ENCODE measurements at places on chromosomes 11 and 22.

GRCh38 chr11:69265210-69265609, 28.7 kb upstream of the MYEOV start:
- DNase-seq, result no peak

DNA sequence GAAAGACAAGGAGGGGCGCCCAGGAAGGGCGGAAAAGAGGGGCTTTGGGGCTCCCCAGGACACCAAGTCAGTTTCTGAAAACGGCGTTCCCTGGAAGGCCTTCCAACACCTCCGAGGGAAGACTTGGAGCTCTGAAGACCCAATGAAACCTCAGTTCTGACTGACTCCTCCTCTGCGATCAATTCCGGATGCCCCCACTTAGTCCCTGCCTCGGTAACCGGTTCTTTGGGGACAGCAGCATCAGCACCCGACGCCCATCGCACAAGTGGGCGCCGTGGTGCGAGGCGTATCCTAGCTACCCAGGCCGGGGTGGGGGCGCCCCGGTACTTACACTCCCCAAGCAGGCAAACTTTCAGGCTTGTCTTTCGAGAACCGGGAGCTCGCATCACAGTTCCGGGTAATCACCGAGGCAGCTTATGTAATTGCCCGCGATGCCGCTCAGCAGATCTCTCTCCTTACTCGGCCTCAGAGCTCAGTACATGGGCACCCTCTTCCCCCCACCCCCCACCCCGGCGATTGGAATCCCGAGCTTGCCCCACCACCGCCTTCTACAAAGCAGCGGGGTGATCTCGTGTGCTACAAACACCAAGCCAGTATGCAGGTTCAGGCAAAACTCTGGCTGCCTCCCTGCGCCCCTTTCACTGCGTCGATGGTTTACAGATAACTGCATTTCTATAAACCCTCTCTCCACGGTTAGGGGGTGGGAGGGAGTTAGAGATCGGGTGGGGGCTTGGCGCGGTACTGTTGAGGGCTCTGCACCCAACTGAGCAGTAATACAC, 2.0 kb downstream of the TENM4 start:
- no peak for DNase-seq

GRCh38 chr11:12051287-12051662, 42.8 kb upstream of the DKK3 start:
- no peak for DNase-seq

- no peak for DNase-seq
Observed at GRCh38 chr11:63573881-63574855, 11.0 kb upstream of the PLAAT2 start.

- DNase-seq, result no peak
Observed at GRCh38 chr11:126332221-126332711, 23.2 kb upstream of the ST3GAL4 start.

DNA sequence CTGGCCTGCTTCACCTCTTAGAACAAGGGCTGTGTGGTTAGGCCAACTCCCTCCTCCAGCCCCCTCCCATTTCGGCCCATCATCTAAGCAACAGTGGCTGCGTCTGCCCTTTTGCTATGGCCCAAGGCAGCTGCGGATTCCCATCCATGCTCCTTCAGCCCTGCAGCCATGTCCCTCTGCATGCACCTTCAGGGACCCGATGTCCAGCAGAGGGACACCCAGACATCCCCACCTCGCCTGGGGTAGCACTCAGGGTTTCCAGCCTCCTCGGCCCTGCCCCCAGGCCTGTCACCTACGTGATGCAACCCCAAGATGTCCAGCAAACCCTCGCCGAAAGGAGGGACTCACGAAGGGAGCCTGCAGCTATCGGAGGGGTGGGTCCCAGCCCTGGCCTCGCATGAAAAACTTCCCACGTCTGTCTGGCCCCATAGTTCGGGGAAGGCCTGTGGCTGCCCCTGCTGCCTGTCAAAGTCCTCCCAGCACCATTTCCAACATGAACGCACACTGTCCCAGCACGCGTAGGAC, 194.4 kb downstream of the CTTN start:
- DNase-seq, result no peak

- no peak for DNase-seq
Observed at GRCh38 chr11:130801333-130802122, 114.8 kb downstream of the SNX19 start.

GRCh38 chr22:50418624-50419023, 56.2 kb downstream of the SBF1 start:
- no peak for DNase-seq

- no peak for DNase-seq
Observed at GRCh38 chr11:77155082-77155475, 27.0 kb downstream of the MYO7A start.

- DNase-seq, result no peak
Observed at GRCh38 chr11:61163714-61164605, 2.7 kb upstream of the VPS37C start.

- no peak for DNase-seq
Observed at GRCh38 chr11:17280494-17281127, 4.1 kb downstream of the NUCB2 start.

DNA sequence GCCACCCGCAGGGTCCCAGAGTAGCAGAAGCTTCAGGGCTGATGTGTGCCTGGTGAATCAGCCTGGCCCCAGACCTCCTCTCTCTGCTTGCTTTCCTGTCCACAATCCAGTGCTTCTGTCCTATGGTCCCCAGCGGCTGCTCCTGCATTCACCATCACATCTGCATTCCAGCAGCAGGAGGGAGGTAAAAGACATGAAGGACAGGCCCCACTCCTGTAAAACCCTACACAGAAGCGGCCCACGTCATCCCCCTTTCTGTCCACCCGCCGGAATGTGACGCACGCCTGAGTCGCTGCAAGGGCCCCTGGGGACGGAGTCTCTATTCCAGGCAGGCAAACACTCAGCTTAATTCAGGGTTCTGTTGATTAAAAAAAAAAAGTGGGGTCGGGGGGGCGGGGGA, 58.3 kb downstream of the CDKN1C start:
- no peak for DNase-seq

- DNase-seq, result no peak
Observed at GRCh38 chr11:118286545-118286944, 18.0 kb upstream of the CD3E start.

- DNase-seq, result no peak
Observed at GRCh38 chr22:43901976-43902643, 10.3 kb upstream of the PNPLA5 start.

GRCh38 chr22:48713272-48714205, 1114.1 kb downstream of the BRD1 start:
- no peak for DNase-seq

- DNase-seq, result no peak
Observed at GRCh38 chr11:64400102-64400501, 41.1 kb downstream of the RPS6KA4 start.

- no peak for DNase-seq
Observed at GRCh38 chr11:117193130-117194020, 5.8 kb upstream of the TAGLN start.

GRCh38 chr11:84833488-84834088, 793.6 kb downstream of the DLG2 start:
- no peak for DNase-seq

GRCh38 chr11:122103726-122104125, 12.3 kb downstream of the BLID start:
- no peak for DNase-seq

DNA sequence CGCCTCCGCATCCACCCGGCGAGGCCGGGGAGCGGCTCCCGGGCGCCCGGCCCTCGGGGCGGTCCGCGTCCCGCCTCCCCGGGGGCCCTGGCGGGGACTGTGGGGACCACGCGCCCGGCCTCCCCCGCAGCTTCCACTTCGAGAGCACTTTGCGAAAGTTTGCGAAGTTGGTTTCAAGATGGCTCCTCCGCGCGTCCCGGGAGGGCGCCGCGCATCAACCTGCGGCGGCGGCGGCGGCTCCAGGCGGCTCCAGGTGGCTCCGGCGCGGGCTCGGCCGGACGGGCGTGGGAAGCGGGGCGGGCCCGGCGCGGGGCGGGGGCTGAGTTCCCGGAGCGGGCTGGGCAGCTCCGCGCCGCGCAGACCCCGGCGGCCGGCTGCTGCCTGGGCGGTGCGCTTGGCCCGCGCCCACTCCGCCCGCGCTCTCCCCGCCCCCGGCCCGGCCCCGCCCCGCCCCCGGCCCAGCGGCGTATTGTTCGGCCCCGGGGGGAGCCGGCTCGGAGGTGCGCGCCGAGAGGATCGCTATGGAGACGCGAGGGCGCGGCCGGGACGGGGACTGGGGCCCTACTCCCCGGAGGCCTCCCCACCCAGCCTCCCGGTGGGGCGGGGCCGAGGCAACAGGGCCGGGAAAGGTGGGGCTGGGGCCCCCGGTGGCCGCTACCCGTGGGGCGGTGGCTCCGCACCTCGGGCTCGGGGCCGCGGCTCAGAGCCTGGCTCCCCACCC, at the start of gene CELSR1:
TSS of gene CELSR1 (minus strand) at position 396 of the 721 bp plus-strand sequence. CDS start 450 bp downstream, outside the sequence.
- DNase-seq, result no peak

DNA sequence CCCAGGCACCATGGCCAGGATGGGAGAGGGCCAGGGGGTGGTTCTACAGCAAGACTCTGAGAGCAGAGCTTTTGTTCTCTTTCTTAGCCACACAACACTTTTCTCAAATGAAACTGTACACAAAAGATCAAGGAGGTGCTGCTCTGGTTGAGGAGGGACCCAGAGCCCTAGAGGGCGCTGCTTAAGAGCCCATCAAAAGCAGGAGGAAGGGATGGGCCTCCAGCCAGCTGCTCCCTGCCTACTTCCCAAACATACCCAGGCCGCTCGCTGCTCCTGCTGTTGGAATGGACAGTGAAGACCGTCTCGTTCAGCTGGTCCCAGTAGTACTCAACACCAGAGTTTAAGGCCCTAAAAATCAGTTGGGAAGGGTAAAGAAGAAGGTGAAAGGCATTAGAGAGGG, 18.4 kb upstream of the CHRM4 start:
- no peak for DNase-seq

- DNase-seq, result no peak
Observed at GRCh38 chr11:16799890-16800289, 61.4 kb downstream of the C11orf58 start.

DNA sequence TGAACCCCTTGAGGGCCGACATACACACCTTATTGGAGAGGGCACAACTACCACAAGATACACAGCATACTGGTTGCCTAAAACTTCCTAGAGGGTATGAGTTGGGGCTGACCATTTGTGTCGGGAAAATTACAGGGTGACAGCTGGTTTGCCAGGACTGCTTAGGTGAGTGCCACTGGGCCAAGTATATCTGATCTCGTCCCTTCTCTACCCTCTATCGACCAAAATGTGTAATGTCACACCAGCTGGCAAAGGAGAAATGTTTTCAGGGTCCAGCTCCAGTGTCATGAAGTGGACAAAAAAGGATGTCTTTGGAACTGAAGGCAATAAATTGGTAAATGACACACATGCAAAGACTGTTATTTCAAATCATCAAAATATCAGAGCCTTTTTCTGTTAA, 126.1 kb downstream of the PGR start:
- no peak for DNase-seq

- no peak for DNase-seq
Observed at GRCh38 chr22:46063846-46064227, 86.5 kb upstream of the PPARA start.

DNA sequence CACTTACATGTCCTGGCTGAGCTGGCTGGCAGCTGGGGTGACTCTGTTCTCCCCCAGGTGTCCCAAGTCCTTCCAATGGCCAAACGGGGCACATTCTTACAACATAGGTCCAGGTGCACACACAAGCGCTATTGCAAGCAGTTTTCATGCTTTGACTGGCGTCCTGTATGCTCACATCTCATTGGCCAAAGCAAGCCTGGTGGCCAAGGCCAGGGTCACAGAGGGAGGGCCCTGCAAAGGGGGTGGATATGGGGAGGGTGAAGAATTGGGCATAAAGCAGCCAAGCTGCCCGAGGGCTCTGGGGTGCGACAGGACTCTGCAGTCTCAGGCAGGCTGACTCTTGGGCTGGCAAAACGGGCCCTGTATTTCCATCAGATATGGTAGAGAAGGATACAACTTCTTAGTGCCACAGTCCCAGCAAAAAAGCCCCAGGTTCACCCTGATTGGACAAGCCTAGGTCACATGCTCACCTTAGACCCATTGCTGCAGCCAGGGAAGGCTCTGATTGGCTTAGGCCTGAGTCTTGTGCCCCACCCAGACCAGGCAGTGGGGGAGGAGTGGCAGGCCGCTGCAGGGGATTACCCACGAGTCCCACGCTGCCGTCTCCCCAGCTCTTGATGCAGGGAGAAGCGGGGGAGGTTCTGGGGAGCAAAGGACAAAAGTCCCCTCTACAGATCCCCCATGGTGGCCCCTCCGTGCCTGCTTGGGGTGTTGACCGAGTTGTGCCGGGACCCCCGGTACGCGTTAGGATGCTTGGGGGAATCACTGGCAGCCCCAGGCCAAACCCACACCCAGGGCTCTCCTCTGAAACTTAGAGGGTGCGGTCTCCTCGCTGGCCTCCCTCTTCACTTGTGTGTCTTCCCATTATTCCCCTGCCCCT, 110.8 kb downstream of the ARHGAP8 start:
- no peak for DNase-seq

GRCh38 chr11:133560472-133560855, 28.2 kb upstream of the OPCML start:
- no peak for DNase-seq

GRCh38 chr11:105697291-105697690, 87.4 kb downstream of the GRIA4 start:
- no peak for DNase-seq

DNA sequence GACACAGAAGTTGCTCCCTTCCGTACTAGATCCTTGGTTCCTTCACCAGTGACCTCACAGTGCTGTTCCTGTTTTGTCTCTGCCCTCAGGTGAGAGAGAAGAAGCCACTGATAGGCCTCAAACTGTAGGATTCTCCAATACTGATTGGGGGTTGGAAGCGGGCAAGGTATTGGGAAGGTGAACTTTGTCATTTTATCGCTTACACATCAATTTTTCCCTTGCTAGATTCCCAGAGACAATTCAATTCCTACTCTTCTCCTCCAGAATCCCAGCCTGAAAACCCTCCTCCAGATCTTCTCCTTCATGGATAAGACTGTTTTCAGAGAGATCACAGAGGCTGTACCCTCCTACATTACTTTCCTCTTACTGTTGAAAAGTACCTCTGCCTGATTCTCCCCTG, 9.4 kb upstream of the OR2D3 start:
- no peak for DNase-seq

DNA sequence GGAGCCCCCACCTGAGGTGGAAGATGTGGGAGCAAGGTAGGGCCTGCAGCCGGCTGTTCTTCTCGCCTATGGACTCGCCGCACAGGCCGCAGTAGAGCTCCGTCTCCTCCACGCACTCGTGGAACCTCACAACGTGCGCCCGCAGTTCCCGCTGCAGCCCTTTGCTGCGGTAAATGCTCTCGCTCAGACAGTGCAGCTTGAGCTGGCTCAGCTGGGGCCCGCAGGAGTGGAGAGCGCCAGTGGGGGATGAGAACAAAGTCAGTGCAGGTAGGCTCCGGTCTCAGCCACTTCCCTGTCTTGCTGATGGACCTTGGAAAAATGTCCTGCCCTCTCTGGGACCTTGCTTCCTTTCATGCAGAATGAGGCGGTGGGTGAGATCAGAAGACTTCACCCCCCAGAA, 10.2 kb downstream of the RAPSN start:
- no peak for DNase-seq

DNA sequence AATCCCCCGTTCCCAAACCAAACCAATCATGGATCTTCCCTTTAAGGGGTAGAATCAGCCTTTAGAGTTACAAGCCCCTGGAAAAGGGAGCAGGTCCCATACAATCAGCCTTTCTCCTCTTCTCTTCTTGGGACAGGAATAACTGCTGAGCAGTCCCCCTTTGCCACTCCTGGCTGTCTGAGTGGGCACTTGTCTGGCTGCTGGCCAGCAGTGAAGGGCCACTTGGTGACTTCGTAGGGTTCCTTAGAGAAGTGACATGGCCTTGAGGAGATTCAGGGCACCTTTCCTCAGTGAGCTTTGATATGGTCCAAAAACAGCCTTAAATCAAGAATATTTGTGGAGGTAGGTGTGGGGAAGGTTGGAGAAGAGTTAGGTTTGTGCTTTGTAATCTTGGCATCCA, 53.5 kb upstream of the HORMAD2 start:
- no peak for DNase-seq

GRCh38 chr22:24302591-24302990, 32.0 kb downstream of the SPECC1L start:
- no peak for DNase-seq

Measured in stimulated activated CD4-positive, alpha-beta T cell treated with anti-CD3 and anti-CD28 coated beads, TNF-alpha, amount 100 ng/mL, for 1 hour (primary cell).